Transverse colon (tissue), 4 donors: ENCODE measurements at places on chromosomes 4 and X. TPM values are rescaled to one million over a fixed set of nuclear protein-coding genes. Genes with fewer than 3 reads are reported as not detected.

USP17L17 gene
- total RNA-seq = not detected

DNA sequence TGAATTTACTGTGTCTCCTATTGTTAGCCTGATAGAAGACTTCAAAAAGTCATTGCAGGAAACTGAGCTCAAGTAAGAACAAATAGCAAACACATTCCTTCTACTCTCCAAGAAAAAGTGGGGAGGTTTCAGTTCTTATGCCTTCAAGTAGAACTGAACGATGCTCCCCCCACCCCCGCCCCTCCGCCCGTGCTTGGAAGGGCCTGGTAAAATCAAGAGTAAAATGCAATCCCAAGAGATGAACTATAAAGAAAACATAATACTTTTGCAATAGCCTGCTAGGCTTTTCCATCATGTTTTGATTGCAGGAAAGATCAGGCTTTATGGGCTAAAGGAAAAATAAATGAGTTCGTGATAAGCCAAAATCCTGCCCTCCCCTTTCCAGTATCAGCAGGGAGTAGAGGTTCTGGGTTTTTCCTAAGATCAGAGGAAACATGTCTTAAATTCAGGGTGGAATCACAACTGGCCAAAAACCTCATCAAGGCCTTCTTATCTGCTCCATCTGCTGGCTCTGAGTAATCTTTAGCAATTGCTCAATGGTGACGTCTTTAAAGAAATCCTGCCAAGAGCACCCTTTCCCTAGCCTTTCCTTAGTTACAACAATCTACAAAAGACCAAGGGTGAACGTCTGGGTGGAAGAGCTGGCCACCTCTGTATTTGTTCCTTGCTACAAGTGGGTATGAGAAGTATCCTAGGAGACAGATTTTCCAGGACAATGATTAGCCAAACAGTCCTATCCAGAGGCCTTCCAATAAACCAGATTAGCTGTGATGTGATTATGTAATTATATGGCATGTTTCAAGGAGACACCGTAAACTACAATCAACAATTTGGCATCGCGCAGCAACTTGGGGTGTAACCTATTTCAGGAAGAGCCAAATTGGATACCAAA lies 66.3 kb upstream of the FAM9C start:
- DNase-seq = peak; percentile 51

DNA sequence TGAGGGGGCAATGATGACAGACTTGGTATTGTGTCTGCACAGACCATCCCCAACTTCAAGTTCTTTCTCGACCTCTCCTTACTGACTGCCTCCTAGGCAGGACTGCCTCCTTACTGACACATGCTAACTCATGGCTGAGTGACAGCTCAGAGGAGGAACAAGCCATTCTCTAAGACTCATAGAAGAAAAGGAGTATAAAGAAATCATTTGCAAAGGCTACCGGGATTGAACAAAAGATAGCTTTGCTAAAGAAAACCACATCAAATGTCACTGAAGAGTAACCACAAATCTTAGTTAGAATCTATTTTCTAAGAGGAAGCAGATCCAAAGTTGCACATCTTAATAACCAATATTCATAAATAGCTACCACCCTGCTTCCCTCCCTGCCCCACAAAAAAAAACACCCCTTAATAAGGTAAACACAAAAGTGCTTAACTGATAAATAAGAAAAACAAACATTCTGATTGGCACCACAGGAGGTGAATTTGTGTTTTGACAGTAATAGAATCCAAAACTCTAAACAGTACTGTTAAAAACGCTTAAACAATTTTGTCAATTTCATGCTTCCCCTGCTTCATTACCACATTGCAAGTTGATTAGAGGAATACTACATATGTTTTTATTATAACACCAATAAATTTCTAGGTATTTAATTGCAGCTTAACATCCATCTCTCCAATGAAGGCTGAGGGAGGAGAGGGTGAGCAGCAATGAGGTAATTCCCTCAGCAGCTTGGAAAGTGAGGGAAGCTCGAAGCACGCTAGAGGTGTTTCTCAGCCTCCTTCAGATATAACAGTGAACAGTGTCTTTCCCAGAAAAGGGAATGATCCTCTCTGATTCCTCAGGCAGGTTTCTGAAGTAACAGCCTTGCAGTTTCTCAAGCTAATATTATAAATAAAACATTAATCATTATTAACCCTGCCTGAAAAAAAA lies 160.0 kb downstream of the HNRNPD start:
- DNase-seq = no peak

HDX gene
- total RNA-seq = not detected

SPON2 gene
- total RNA-seq = 127 TPM

SPANXN4 gene
- total RNA-seq = not detected

DNA sequence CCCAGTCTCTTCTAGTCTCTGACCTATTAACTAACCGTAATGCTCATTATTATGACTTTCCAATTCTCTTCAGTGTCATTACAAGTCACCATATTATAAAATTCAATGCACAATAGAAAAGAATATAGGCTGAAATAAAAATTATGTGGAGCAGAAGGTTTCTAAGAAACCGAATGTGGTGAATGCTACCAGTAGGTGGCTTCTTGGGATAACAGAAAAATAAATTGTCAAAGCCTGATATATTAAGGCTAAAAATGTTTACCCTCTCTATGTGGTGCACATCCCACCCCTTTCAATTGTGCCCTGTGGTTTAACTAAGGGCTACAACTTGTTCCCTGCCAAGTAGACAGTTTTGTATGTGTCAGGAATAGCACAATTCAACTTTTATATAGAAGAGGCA lies 624.6 kb upstream of the TECRL start:
- DNase-seq = no peak

- DNase-seq = no peak
Measured at GRCh38 chr4:28287831-28288233, 1427.2 kb downstream of the STIM2 start.

TLL1 gene
- 3.7 TPM for total RNA-seq

GRCh38 chr4:185207466-185207865 lies 1.9 kb upstream of the SNX25 start:
- no peak for DNase-seq

MAGEB3 gene
- not detected for total RNA-seq
